RWPE2 (cell line): ENCODE measurements at places on chromosomes 13 and 19.
A peak's percentile ranks its signal among the peaks of the same experiment; 100 is the strongest.

GRCh38 chr13:51380269-51380668 lies 40.8 kb downstream of the SERPINE3 start:
- DNase-seq = no peak

GRCh38 chr13:109900741-109901140 lies 114.4 kb upstream of the IRS2 start:
- DNase-seq = no peak

GRCh38 chr19:53112286-53112685 lies 9.1 kb upstream of the ZNF160 start:
- DNase-seq = no peak

DNA sequence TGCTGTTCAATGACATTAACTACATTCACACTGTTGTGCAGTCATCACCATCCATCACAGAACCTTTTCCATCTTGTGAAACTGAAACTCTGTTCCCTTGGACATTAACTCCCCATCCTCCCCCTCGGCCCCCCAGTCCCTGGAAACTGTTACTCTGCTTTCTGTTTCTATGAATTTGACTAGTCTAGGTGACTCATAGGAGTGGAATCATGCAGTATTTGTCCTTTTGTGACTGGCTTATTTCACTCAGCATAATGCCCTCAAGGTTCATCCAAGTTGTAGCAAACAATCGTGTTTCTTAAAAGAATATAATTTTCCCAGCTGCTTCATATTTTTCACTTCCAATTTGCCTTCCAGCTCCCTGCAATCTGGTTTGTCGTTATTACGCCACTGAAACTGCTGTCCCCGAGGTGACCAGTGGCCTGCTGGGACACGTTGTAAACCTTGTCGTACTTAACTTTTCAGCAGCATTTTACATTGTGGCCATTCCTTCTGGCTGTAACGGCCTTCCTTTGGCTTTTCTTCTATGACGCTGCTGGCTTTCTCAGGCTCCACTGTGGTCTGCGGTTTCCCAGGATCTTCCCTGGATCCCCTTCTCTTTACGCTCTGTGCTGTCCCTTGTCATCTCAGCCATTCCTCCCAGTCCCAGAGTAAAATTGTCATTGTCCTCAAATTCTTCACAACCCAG lies 74.0 kb downstream of the DHRS12 start:
- DNase-seq = no peak

GRCh38 chr13:50074843-50075242 lies 59.6 kb downstream of the KCNRG start:
- no peak for DNase-seq

DNA sequence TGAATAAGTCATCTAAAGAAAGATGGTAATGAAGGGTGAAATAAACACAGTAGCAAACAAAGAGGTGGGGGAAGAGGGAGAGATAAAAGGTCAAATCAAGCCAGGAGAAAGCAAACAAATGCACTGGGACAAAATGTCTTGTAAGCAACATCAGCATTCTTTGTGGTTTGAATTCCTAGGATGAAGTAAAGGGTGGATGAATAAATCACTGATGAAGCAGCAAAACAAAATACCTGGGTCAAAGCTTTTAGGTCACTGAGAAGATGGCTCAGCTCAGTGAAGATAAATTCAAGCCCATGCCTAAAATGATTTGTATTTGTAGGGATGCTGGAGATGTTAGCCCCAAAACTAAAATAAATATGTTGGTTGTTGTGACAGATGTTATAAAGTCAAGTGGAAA lies 86.5 kb upstream of the FBXL3 start:
- no peak for DNase-seq

DNA sequence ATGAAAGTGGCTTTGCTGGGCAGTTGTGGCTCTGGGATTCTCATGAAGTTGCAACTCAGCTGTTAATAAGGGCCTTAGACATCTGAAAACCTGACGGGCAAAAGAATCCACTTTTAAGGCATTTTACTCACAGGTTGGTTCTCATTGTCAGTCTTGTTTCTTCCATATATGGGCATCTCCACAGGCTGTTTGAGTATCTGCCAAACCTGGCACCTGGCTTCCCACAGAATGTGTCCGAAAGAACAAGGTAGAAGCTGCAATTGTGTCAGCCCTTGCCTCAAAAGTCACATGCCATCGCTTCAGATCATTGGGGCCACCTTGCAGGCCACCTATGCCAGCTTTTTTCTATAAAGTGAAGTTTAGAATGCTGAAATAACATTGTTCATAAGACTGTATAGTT lies 102.4 kb downstream of the KCTD12 start:
- no peak for DNase-seq

DNA sequence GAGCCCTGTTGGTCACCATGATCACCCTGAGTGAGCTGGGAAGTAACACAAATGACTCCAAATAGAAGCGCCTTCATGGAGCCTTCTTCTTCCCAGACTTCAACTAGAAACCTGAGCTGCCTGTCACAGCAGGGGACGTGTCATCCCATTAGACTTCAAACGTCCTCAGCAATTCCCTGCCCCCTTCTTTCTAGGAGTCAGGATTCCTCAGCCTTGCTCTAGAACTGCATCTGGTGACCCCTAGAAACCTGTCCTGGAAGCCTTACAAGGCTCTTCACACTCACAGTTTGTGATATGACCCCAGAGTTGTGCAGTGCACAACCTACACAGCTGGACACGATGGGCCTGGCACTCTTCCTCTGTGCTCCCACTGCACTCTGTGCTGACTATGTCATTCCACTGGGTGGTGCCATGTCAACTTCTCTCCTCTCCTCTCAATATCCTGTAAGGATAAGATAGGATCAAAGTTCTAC lies 23.6 kb upstream of the TTYH1 start:
- no peak for DNase-seq

DNA sequence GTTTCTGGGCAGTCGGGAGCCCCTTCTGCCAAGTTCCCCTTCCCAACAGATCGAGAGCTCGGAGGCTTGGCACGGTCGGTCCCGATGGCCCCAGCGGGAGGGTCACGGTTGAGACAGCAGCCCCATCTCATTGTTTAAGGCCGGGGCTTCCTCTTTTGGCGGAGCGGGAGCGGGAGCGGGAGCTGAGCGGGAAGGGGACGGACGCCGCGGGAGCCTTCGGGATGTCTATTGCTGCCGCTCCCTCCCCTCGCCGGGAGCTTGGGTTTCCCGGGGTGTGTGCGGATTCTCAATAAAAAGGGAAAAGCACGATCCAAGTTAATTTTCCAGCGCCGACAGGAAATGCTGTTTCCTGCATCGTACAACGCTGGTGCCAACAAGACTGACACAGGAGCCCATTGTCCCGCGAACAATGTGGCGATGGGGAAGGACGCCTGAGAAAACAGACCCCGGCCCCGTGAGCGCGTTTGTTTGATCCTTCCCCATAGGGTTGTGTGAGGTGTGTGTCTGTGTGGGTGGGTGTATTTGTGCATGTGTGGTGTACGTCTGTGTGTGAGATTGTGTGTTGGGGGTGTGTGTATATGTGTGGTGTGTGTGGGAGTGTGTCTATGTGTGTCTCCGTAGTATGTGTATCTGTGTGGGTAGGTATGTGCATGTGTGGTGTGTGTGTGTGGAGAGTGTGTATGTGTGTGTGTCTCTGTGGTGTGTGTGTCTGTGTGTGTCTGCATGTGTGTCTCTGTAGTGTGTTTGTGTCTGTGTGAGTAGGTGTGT lies 36.3 kb upstream of the FLT1 start:
- DNase-seq = no peak

DNA sequence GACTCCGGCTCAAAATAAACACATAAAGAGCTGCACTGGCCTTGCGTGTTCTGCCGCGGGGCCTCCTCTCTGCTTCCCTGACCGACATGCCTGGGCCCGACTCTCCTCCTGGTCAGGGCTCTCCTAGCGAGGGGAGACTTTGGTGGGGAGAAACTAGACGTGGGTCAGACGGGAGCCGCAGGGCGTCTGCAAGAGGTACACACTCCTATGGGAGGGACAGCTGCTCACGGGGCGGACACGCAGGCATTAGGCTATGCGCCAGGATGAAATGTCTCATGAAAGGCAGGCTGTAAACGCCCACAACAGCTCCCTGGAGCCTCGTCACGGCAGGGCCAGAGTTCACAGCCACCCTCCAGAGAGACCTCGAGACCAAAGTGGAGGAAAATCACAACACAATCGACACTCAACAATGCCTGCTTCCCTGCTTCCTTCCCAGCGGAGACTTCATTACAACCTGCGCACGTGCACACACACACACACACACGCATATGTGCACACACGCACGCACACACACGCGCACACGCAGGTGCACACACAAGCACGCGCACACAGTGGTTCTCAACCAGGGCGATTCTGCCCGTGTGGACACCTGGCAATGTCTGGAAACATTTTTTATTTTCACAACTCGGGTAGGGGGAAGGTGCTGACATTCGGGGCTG lies 5.8 kb downstream of the SLC39A3 start:
- no peak for DNase-seq

GRCh38 chr13:113502686-113503085 lies 12.2 kb upstream of the DCUN1D2 start:
- DNase-seq = no peak

DNA sequence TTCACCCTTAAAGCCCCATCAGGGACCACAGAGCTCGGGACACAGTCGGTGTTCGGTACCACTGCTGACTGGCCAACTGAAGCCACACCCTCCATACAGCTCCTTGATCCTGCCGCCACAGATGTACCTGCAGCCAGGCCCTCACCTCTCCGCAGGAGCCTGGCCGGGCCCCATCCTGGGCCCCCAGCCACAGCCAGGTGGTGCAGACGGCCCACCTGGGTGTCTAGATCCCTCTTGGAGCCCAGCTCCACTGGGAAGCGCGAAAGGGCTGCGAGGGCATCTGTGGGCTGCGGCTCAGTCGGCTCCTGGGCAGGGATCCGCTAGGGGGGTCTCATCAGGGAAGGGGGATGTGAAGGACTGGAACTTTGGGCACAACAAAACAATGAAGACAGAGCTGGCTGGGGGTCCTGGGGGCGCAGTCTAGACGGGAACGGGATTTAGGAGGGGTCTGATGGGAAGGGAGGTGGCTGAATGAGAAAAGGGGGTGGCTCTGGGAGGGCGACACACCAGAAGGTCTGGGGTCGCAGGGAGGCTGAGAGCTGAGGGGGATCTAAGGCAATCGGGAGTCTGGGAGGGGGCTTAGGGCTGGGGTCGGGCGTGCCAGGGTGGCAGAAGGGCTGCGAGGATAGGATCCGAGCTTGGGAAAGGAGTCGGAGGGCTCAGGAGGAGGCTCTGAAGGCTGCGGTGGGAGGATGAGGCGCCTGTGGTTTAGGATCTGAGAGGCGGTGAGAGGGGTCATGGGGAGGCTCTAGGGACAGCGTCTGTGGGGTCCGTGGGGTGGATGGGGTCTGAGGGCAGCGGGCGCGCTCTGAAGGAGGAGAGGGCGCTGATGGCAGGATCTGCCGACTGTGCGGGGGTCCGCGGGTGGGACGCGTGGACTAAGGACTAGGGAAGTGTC lies 15.8 kb downstream of the PRODH2 start:
- DNase-seq = no peak

GRCh38 chr13:28355822-28356371 lies 139.0 kb downstream of the FLT1 start:
- DNase-seq = no peak

GRCh38 chr19:38657633-38658222 lies 10.3 kb downstream of the ACTN4 start:
- peak; percentile 91 for DNase-seq

DNA sequence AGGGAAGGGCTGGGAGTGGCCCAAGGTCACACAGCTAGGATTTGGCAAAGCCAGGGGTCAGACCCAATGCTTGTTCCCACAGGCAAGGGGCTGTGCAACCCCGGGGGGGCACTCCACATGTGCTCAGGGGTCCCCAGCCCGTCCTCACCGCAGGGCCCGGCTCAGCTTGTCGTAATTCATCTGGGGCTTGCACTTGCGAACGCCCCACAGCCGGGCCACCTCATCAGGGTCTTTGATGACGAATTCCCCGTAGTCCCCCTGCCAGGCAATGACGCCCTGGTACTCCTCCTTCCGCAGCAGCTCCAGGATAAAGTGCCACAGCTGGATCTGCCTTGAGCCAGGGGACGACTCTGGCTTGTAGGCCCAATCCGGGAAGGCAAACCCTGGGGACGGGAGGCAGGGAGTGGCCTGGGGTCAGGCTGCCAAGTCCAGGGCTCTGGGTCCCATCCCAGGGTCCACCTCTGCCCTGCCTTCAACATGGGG lies 4.7 kb downstream of the ERF start:
- DNase-seq = no peak

DNA sequence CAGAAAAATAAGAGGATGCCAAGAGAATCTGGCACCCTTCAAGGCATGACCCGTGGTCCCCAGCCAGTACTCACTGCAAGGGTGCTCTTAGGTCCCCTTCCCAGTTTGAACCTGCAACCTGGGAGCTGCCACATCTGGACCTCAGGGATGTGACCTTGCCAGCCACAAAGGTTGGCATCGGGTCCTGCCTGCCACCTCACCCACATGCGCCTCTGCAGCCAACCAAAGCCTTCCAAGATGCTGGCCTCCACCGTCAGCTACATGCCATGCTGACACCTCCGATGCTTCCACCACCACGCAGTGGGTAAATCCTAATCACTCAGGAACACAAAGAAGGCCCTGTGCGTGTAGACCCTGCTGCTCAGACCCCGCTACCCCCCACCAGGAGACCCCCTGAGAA lies 35.1 kb downstream of the ELL start:
- no peak for DNase-seq

GRCh38 chr13:65603160-65603559 lies 1627.0 kb downstream of the PCDH9 start:
- DNase-seq = no peak

DNA sequence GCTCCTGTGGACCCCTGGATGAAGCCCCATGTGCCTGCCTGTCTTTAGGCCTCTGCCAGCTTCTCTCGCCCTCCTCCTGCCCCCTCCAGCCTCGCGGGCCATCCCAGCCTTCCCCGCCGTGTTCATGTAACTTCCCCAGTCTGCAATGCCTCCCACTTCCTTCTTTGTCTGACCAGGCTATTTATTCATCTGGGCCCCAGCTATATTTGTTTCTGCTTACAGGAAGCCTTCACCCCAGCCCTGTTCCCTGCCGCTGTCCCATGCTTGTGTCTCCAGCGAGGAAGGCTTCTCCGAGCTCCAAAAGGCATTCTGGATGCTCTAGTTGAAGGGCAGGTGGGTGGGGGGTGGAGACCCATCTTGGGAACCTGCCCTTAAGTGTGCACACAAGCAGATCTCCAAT lies 7.9 kb upstream of the C3 start:
- no peak for DNase-seq

DNA sequence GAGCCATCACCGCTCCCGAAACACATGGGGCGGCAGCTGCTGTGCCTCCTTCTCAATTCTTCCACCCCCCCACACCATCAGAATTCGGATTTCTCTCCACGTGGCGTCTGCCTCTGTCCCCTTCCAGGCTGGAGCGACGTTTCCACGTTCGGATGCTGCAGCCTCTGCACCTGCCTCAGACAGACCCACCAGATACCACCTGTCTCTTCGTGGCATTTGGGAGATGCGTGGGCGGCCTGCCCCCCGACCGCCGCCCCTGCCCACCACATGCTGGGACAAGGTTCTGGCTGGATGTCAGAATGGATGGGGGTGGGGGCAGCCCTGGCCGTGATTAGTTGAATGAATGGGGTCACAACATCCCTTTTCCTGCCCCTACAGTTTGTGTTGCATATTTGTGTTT lies 90.0 kb downstream of the SLC7A1 start:
- no peak for DNase-seq

DNA sequence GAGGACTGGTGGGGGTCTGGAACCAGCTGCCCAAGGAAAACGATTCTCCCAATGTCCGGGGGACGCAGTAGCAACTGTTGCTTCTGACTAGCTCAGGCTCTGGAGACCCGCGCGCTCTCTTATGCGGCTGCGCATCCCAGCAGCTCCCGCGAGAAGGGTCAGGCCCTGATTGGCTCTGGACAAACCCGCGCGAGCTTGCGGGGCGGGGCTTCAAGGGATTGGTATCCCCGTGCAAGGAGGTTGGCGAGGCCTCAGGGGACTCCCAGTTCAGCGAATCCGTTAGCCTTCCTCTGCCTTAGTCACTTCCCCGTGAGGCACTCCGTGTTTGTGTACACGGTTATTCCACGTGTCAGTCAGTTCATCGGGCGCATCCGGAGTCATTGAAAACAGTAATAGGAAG lies 20.2 kb downstream of the SIGLECL1 start:
- DNase-seq = no peak
